ENCODE measurements at places on chromosomes 3 and 15. TPM values are rescaled to one million over a fixed set of nuclear protein-coding genes. Genes with fewer than 3 reads are reported as not detected.

DNA sequence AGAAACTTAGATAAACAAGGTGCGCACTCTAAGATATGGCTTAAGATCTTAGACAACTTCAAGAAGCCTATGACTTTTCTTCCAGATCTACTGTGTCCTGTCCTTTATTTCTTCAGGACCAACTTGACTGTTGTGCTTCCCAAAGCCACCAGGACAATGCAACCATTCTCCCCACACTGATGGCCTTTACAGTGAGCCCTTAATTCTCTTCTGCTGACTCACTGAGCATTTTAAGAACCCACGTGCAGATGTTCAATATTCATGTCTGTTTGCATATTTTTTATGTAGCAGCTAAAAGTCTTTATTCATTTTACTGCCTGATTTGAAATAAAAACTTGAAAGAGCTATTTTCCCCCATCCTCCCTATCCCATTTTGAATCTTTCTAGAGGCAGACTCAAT, 103.3 kb upstream of the SLC2A2 start:
- DNase-seq: no peak

GRCh38 chr15:33700695-33701303, 267.5 kb upstream of the CHRM5 start:
- DNase-seq: peak; percentile 53

- no peak for DNase-seq
Observed at GRCh38 chr3:43071313-43071893, 34.5 kb downstream of the POMGNT2 start.

DNA sequence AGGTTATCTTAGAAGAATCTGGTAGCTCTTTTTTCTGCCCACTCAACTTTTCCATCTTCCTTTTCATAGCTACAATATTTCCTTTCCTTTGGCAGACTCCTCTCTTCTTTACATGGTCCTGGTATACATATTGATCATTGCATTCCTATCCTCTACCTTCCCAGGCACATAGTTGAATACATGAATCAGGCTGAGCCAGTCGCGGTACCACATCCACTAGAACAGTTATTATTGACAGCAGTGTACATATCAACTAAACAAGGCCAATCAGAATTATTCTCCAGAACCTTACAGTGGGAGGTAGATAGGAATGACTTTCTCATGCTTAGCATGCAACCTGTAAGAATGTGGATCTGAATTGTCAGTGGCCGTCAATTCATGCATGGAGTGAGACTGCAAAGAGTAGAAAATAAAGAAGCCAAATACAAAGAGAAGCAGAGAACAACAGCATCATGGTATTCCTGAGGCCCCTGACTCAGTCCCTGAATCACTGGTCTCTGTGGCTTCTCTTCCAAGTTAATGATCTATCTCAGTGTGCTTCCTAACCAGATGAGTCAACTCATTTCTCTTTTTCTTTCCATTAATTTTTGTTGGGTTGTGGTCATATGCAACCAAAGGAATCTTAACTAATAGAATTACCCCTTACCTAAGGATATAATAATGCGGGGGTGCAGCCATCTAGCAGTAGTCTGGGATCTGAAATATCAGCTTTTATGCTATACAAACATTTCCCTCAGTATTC, 60.9 kb upstream of the DCBLD2 start:
- no peak for DNase-seq

Gene TEX9
- 23.2 TPM for total RNA-seq

GRCh38 chr3:29582273-29582672, 301.4 kb downstream of the RBMS3 start:
- no peak for DNase-seq

DNA sequence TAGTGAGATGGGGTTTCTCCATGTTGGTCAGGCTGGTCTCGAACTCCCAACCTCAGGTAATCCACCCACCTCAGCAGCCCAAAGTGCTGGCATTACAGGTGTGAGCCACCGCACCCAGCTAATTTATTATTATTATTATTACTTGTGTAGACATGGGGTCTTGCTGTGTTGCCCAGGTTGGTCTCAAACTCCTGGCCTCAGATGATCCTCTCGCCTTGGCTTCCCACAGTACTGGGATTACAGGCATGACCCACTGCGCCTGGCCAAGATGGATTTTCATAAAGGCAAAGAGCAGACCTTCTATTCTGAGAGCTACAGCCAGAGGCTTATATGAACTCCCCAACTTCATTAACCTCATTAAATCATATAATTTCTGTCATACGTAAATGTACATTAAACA, 17.2 kb downstream of the PTPN9 start:
- no peak for DNase-seq

DNA sequence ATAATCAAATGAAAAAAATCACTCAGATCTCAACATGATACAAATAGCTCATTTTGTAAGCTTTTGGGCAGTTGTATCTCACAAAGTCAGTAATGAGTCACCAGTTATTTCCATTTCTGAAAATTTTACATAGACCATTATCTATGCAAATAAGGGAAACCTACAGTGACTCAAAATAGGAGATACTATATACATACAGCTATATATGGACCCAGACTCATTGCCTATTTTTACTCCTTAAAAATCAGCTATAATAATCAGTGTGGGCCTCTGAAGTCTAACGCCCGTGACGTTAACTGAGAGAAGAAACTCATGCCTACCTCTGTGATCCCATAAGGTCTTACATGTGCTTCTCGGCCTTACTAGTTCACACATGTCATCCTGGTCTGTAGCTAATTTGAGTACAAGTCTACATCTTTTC, 31.6 kb downstream of the LRIG1 start:
- no peak for DNase-seq

Gene ITGA11
- 0.62 TPM for total RNA-seq

Gene TTLL13
- total RNA-seq: 0.31 TPM

Gene PEX5L
- total RNA-seq: 49.6 TPM

GRCh38 chr3:23781051-23781450, 24.7 kb upstream of the UBE2E1 start:
- no peak for DNase-seq

Gene TGFBR2
- 5.8 TPM for total RNA-seq

- DNase-seq: no peak
Observed at GRCh38 chr3:140420621-140421357, 257.1 kb upstream of the TRIM42 start.

- no peak for DNase-seq
Observed at GRCh38 chr15:91790836-91791235, 62.7 kb upstream of the SLCO3A1 start.

GRCh38 chr3:119636891-119637611, 23.3 kb downstream of the POPDC2 start:
- no peak for DNase-seq

DNA sequence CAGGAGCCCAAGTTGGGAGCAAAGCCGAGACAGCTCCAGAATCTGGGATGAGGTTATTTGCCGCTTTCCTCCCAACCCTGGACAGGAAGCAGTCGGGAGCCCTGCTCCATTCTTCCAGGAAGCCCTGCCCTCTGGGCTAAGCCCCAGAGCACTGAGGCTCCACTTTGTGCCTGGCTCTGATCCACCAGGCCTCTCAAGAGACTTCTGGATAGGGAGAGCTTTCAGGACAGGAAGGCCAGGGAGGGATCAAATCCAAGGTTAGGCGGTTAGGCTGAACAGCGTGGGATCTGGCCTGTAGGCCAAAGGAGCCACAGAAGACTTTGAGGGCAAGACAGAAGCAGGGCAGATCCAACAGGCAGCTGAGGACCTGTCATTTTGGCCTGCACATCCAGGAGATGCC, 835 bp downstream of the STOML1 start:
- peak; percentile 33 for DNase-seq

Gene FANCI
- total RNA-seq: 12.6 TPM

Gene C3orf80
- 15.0 TPM for total RNA-seq

- DNase-seq: no peak
Observed at GRCh38 chr3:114899186-114899931, 247.7 kb downstream of the ZBTB20 start.

DNA sequence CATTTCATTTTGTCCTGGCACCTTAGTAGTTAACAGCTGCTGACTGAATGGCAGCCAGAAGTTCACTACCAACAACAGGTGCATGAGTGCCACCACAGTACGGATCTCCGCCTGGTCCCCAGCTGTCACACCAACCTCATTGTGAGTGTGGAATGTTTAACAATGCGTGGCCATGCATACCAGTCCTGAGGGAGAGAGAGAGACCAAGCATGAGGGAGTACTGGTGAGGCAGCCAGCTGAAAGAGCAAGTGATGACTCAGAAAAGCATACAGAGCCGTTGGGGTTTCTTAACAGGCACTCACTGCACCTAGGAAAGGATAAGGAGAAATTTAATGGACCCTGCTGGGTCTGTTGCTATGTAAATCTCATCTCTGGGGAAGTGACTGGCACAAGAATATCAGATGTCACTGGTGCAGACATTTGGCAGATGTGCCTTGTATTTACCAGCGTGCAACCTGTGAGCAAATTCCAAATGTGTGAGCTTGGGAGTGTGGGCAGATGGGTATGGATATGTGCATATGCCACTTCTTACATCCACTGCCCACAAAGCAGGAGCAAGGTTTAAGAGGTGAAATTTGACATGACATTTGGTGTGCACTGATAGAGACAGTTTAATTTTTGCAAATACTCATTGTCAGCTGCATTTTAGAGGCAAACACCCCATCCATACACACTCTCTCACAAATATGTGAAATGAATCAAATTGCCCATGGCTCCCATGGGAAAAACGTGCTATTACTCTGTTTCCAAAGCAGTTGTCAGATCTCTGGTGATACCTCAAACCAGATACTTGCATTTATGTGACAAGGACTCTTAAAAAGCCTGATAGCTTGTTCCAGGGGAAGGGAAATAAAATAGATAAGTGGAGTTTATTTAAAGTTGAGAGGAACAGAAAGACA, 245.2 kb upstream of the ARPP21 start:
- DNase-seq: no peak

Gene NOX5
- under 0.01 TPM for total RNA-seq

DNA sequence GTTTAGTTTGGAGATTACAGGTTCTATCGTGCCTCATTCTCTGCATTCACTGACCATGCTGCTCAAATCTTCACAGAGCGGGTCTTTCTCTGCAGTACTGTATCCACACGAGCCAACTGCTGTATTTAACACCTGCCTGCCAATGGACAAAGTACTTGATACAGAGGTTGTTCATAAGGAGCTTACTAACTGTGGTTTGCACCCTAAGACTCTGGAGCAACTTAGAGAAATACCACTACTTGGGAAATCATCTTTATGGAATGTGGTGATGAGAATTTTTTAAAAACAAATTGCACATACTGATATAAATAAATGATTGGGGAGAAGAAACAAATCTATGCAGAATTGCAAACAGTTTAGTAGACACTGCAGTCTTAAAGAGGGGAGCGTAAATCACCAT, 90.0 kb downstream of the PPP2R3A start:
- DNase-seq: no peak

- no peak for DNase-seq
Observed at GRCh38 chr3:141294848-141295247, 63.2 kb downstream of the PXYLP1 start.

DNA sequence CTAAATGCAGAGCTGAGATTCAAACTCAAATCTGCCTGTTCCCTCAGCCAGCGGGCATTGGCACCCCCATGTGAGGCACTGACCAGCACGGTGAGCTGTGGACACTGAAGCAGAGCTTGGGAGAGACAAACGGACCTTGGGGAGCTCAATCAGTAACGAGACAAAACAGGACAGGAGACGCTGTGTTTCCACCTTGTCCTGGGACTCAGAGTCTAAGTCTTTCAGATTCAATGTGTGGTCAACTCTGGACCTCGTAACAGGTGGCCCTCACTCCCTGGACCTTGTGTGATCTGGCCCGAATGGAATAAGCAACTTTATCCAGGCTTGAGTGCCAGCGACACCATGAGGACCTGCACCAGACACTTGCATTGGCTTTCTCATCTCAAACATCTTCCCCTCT, 232.5 kb downstream of the UACA start:
- no peak for DNase-seq

Gene SLC25A38
- 12.2 TPM for total RNA-seq

Gene SKOR1
- total RNA-seq: 0.16 TPM

Gene ZNF860
- 2.8 TPM for total RNA-seq

Measured in occipital lobe (tissue), 3 donors.